ENCODE measurements at places on chromosomes 7 and 10.

GRCh38 chr10:84588971-84589370 is 260.6 kb downstream of the CCSER2 start:
- DNase-seq, result no peak

- no peak for DNase-seq
These were observed 11.0 kb downstream of the PSD start for GRCh38 chr10:102407425-102408130.

GRCh38 chr10:72597897-72598296 is 28.0 kb downstream of the MICU1 start:
- DNase-seq, result no peak

DNA sequence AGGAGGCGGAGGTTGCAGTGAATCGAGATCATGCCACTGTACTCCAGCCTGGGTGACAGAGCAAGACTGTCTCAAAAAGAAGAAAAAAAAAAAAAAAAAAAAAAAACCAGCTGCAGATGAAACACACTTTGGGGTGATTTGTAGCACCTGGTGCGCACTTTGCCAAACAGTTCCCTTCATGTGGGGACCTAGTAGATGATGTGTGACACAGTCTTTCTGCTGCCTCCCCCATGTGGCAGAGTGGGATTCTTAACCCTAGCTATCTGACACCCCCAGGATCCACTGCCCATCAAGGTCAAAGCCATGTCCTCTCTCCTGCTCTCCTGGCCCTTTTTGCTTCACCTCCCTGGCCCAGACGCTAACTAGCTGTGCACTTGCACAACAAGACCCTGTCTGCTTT is 52.1 kb upstream of the PDZD8 start:
- DNase-seq, result no peak

DNA sequence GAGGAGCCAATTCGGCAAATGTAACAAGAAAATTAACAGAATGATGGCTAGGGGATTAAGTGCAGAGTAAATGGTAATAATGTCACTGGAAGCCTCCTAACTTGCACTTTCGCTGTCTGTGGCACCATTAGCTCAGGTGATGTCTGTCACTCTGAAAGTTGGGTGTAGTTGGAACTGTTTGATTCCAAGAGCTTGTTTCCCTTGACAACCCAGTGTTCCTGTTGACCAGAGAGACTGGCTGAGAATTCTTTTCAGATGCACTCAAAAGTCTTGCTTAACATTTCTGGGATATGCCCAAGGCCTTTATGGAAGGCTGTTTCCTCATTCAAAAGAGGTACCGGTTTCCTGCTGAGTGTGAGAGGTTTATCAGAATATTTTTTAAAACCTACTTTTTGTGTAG is 49.6 kb downstream of the PLPP4 start:
- no peak for DNase-seq

GRCh38 chr10:33497338-33497737 is 162.9 kb upstream of the NRP1 start:
- no peak for DNase-seq

DNA sequence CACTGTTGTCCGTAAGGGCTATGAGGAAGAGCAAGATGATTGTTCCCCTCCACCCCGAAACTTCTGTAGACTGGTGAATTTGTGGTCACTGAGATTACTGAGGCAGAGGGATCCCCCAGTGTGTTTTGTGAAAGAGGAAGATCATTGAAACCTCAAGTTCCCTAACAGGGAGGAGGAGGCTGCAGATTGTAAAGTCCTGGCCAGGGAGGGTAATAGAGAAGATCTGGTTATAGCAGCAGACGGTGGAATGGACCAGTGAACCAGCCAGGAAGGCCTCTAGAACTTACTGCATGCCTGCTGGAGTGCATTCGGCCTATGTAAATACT is 31.1 kb downstream of the LMTK2 start:
- peak; percentile 87 for DNase-seq

GRCh38 chr10:84540022-84540616 is 211.7 kb downstream of the CCSER2 start:
- no peak for DNase-seq

- DNase-seq, result peak; percentile 72
These were observed 11.0 kb upstream of the SH2D4B start for GRCh38 chr10:80526742-80527141.

DNA sequence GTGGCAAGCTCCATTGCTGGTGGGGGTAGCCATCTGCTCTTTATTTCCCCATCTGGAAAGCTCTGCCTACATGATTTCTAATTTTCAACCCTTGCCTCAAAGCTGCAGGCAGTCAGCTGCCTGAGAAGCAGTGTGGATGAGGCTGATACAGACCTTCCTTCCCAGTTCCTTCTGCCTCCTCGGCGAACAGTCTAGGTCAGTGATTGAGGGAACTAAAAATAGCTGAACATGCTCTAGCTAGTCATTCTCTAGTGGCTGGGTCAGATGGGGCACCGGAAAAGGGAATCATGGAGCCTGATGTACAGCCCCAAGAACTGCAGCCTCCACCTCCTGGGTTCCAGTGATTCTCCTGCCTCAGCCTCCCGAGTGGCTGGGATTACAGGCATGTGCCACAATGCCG is 48.7 kb downstream of the NAMPT start:
- no peak for DNase-seq

GRCh38 chr7:27714831-27715444 is 25.0 kb upstream of the TAX1BP1 start:
- DNase-seq, result peak; percentile 61

DNA sequence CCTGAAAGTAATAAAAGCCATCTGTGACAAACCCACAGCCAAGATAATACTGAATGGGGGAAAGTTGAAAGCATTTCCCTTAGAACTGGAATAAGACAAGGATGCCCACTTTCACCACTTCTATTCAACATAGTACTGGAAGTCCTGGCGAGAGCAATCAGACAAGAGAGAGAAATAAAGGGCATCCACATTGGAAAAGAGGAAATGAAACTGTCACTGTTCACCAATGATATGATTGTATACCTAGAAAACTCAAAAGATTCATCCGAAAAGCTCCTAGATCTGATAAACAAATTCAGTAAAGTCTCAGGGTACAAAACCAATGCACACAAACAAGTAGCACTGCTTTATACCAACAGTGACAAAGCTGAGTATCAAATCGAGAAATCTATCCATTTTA is 581.7 kb upstream of the TEX47 start:
- no peak for DNase-seq

GRCh38 chr7:38833329-38833728 is 75.7 kb downstream of the VPS41 start:
- DNase-seq, result no peak

DNA sequence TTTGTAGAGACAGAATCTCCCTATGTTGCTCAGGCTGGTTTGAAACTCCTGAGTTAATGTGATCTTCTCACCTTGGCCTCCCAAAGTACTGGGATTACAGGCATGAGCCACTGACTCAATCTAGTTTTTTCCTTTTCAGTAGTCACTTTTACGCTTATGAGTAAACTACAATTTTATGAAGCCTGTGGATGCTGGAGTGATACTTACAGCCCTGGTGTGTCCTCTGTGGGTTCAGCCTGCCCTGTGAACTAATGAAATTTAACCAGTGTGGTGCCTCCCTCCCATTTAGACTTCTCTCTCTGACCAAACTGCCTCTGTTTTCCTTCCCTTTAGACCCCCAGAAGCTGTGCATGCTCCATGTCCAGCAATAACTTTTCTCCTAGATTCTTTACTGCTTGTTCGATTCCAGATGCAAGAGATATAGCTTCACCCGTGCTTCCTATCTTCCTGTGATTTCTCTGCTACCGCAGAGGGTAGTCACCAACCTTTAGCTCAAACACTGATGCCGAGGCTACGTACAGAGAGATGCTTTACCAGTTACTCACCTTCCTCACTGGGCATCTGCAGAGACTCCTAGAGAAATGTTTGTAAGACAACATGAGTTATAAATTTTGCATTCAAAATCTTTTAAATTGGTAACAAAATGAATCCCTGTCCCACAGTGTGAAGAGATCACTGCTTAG is 90.8 kb downstream of the KIAA1217 start:
- DNase-seq, result no peak

DNA sequence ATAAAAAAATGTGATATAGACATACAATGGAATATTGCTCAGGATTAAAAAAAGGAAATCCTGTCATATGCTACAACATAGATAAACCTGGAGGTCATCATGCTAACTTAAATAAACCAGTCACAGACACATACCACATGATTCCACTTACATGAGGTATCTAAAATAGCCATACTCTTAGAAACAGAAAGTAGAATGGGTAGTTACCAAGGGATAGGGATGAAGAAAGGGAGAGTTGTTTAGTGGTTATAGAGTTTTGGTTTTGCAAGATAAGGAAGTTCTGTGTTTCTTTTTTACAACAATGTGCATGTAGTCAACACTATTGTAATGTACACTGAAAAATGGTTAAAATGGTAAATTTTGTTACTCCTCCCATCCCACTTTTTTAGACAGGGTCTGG is 30.5 kb downstream of the BICC1 start:
- DNase-seq, result no peak

GRCh38 chr10:70956029-70956759 is 67.8 kb upstream of the PCBD1 start:
- DNase-seq, result no peak

DNA sequence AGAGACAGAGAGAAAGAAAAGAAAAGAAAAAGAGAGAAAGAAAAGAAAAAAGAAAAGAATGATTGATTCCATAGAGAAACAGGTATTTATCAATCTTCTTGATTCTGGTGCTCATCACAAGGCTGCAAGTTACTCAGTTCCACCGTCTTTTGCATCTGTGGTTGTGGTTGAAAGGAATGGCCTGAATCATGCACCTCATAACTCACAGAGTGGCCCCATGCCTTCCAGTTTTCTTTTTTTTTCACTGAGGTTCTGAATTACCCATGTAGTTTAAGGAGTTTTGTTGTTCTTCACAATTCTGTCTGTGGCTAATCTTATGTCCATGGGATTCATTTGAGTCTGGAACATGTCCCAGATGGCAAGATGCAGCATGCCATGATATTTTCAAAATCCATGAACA is 156.0 kb downstream of the ZNF33B start:
- no peak for DNase-seq

- no peak for DNase-seq
These were observed 234.0 kb upstream of the TCF7L2 start for GRCh38 chr10:112716076-112716475.

GRCh38 chr7:119472408-119473038 is 800.5 kb upstream of the KCND2 start:
- no peak for DNase-seq

GRCh38 chr10:22369434-22370072 is 24.3 kb downstream of the SPAG6 start:
- DNase-seq, result no peak

GRCh38 chr10:86449926-86450558 is 71.5 kb downstream of the WAPL start:
- DNase-seq, result peak; percentile 24

GRCh38 chr10:7333961-7334641 is 76.7 kb downstream of the SFMBT2 start:
- no peak for DNase-seq

DNA sequence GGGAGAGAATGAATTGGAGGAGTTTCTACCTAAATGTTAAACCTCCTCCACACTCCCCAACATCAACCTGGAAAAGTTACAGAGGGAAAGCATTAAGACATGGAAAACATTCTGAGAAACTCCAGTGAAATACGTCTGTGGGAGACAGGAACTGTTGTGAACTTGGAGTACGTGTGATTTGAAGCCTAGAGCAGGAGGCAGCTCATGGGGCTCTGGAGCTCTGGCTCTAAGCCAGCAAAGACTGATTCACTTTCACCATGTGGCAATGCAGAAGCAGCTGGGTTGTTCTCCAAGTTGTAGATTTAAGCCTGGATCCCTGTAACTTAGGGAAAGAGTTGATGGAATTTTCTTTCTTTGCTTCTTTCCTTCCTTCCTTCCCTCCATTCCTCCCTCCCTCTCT is 503.2 kb downstream of the NRG3 start:
- DNase-seq, result peak; percentile 24

GRCh38 chr7:82156893-82157292 is 286.7 kb downstream of the CACNA2D1 start:
- DNase-seq, result no peak

DNA sequence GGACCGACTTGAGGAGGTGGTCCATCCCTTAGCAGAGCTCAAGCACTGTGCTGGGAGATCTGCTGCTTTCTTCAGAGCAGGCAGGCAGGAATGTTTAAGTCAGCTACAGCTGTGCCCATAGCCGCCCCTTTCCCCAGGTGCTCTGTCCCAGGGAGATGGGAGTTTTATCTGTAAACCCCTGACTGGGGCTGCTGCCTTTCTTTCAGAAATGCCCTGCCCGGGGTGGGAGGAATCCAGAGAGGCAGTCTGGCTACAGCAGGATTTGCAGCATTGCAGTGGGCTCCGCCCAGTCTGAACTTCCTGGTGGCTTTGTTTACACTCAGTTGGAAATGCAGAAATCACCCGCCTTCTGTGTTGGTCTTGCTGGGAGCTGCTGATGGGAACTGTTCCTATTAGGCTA is 51.2 kb upstream of the SEMA3A start:
- no peak for DNase-seq

GRCh38 chr10:37831495-37832333 is 25.7 kb downstream of the ZNF248 start:
- no peak for DNase-seq

GRCh38 chr10:37728830-37729229 is 128.6 kb downstream of the ZNF248 start:
- no peak for DNase-seq

- no peak for DNase-seq
These were observed 68.0 kb downstream of the DIP2C start for GRCh38 chr10:621513-621912.

DNA sequence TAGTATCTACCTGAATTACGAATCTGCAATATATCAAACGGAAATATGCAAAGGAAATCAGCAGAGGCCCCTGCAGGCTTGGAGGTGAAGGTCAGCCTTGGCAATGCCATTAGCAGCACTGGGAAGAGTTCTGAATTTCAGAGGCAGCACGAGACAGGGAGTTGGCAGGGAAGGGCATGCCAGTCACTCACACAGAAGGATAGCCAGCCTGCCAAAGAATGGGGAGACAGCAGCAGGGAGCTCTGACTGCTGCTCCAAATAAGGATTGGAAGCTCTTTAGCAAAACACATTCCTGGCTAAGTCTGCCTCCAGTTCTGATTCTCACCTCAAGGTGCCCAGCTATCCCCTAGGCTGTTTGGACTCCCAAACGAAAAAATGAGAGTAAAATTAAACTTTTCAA is 188.0 kb downstream of the PDE1C start:
- peak; percentile 85 for DNase-seq

- no peak for DNase-seq
These were observed 74.2 kb downstream of the MAD1L1 start for GRCh38 chr7:2158331-2159175.

DNA sequence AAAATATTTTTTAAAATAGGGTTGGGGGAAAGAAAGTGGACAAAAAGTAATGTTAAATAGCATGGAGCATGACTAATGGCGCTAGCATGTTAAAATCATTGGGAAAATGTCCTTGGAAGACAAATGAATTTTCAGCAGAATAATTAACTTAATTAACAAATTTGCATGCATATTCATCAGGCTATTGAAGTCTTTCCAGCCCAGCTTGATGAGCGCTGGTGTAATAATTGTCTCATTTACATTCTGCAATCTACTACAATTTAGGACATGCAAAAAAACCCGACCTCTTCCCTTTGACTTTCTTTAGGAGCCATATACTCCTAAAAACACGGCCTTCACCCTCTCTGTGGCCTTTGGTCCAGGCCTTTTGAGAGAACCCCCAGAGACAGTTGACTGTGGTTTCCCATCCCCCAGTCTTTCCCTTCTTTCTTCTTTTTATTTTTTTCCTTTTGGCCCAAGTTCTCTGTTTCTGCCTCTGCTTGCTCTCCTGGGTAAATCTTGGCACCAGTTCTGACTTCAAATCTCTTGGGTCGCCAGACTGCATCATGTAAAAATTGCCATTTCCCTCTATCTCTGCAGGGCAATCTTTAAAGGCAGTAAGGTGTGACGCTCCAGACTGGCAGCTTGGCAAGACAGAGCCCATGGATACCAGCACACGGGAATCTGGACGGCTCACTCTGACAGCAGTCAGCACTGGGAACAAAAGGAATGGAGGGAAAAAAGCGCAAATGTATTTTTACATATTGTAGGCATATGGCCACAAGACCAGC is 105.5 kb downstream of the NEUROD6 start:
- DNase-seq, result no peak

Data from pons (tissue), 1 donor.